ENCODE measurements at places on chromosomes 5 and 9.

- no peak for DNase-seq
Measured at GRCh38 chr5:111851631-111852548, 94.9 kb upstream of the NREP start.

DNA sequence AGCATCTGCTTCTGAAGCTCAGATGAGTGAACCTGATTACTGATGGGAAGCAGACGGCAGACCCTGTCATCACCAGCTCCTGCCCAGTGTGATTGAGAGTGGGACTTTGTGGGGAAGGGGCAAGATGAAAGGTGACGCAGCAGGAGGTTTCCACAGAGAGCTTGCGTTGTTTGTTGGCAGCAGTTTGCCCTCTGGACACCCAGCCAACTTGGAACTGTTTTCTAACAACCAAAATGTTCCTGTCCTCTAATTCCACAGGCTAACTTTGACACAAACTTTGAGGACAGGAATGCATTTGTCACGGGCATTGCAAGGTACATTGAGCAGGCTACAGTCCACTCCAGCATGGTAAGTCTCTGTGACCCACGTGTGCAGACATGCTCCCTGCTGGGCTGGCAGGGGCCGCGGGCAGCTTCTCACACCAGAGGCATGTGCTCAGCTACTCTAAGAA lies 20.9 kb downstream of the CYFIP2 start:
- no peak for DNase-seq

DNA sequence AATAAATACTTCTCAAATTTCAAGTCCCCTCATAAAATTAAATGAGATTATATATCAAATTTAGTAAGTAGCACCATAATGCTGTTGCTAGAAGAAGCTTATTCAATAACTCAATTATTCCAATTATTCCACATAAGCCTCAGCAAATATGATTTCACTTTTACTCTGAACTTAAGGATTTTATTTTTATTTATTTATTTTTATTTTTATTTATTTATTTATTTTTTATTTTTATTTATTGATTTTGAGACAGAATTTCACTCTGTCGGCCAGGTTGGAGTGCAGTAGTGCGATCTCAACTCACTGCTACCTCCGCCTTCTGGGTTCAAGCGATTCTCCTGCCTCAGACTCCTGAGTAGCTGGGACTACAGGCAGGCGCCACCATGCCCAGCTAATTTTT lies 1308.3 kb upstream of the CDH9 start:
- no peak for DNase-seq

DNA sequence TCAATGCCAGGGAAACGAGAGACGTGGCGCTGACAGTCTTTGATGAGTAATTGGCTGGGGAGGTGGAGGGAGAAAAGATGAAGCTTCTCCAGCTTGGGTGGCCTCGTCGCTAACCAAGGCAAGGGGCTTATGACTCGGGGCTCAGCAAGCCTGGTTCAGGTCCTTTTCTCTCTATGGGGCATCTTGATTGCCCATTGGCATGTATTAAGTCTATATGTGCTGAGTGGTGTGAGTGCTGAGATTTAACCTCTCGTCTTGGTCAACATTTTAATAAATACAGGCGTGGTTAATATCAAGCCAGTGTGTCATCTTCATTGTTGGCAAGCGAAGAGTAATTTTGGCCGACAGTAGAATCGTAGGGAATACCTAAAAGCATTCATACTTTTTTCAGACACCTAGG lies 85.9 kb downstream of the RAI14 start:
- DNase-seq: no peak

DNA sequence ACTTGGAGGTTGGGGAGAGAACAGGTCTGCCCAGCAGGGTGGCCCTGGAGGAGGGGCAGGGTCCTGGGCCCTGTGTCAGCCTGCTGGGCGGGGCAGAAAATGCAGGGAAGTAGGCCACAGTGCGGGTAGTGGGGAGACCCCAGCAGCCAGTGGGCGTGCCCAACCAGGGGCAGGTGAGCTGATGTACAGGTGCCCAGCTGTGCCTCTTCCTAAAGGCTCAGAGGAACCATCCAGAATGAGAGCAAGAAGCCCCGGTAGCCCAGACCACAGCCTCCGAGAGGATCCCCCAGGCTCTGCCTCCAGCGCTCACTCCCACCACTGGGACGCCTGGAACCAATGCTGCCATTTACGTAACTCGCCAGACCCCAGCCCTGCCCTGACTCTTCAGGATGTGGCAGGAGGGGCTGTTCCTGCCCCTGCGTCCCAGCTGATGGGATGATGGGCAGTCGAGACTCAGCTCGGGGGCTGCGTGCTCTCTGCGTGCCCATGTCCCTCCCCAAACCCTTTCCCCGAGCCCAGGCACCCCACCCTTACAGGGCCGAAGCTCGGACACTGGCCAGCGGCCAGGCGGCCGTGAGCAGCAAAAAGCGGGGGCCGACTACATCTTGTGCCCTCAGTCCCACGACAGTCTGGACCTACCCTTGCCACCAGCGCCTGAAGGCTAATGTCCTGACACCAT lies 17.9 kb upstream of the QRFP start:
- DNase-seq: no peak

DNA sequence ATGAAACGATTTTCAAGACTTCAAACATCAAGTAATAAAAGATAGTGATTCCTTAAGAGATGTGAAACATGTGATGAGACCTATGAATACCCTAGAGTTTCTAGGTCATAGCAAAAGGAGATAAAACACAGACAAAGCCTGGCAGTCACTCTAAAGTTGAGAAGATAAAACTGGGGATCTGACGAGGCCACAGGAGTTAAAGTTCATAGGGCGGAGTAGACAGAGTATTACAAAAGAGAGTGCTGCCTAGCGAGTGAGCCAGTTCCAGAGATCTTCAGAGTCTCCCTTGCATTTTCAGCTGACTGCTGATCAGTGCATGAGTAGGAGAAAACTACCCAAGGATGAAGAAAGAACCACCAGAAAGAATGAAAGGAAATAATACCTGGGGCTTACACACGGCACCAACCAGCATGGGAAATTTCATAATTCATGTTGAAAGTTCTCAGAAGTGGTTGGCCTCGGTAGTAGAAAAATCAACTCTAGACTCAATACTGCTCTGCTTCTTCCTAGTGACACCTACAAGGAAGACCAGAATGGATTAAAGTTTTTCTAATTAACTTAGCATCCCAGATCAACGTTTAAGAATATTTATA lies 30.4 kb downstream of the FBXO4 start:
- no peak for DNase-seq

GRCh38 chr9:68795411-68795810 lies 90.4 kb downstream of the PIP5K1B start:
- DNase-seq: no peak

GRCh38 chr5:24314106-24314505 lies 330.7 kb downstream of the CDH10 start:
- DNase-seq: no peak

GRCh38 chr9:136304981-136305380 lies 1.1 kb upstream of the CCDC187 start:
- DNase-seq: no peak

- DNase-seq: no peak
Measured at GRCh38 chr9:2209400-2209799, 194.3 kb downstream of the SMARCA2 start.

All from stimulated activated CD4-positive, alpha-beta T cell treated with anti-CD3 and anti-CD28 coated beads, Interleukin-2, amount 100 ng/mL, for 48 hours (primary cell).